Skin of body (tissue), 3 donors: ENCODE measurements at places on chromosomes 5 and 9. TPM values are rescaled to one million over a fixed set of nuclear protein-coding genes. Genes with fewer than 3 reads are reported as not detected.
A peak's percentile ranks its signal among the peaks of the same experiment; 100 is the strongest.

GRCh38 chr9:82201196-82201595, 212.6 kb downstream of the SPATA31D1 start:
- DNase-seq = no peak

The GRIA1 gene
- 2.5 TPM for total RNA-seq

- no peak for DNase-seq
These were observed 1036.4 kb downstream of the NR2F1-AS1 start for GRCh38 chr5:92544596-92544995.

DNA sequence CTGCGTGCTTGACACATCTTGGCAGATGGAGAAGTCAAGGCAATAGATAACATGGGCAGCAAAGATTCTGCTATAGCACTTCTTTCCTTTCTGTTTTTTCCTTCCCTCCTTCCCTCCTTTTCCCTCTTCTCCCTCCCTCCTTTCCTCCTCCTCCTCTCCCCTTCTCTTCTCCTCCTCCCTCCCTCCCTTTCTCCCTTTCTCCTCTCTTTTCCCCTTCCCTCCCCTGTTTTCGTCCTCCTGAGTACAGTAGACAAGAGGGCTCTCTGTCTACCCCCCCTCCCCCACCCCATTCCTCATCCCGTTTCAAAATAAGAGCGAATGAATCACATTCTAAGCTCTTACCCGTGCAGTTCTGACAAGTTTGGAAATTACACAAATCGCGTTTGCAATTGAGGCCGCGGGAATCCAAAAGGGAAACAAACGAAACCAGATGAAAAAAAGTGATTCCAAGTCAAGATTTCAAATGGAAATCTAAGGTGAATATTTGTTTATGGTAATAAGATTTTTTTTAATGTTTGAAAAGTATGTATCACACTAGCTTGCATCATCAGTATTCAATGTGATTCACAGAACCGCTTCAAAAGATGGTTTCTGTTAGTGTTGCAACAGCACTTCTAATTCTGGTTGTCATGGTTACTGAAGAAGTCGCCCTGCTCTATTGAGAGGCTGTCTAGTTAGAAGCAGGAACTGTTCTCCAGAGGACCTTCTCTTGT, 1.3 kb downstream of the NIM1K start:
- peak; percentile 76 for DNase-seq

DNA sequence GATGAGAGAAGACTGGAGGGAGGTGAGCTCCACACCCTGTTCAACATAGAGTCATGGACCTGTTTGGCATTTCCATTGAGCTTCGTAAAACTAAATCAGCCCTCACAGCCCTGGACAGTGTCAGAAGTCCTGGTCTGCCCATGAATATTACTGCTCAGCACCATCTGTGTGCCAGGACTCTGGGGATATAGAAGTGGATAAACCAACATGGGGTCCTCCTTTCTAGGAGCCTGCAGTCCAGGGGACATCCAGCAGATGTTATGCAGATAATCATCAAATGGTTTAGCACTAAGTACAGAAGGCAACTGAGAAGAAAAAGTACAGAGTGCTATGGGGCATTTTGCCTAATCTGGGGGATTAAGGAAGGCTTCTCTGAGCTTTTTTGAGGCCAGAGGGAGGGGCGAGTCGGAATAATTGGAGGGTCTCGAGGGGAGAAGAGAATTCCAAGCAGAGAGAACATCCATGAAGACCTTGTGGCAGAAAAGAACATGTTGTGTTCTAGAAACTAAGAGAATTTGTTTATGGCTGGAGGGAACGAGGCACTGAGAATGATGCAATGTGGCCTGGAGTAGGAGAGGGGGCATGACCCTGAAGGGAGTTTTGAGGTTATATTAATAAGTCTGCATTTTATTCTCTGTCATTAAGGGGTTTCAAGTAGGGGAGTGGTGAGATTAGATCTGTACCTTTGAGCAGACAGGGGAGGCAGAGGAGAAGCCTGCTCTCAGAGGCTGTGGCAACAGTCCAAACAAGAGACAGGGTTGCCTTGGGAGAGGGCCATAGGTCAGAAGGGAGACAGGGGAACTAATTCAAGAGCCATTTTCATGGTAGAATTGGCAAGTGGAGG, 63.5 kb upstream of the SLC2A8 start:
- DNase-seq = no peak

- no peak for DNase-seq
These were observed 18.3 kb downstream of the CMBL start for GRCh38 chr5:10289353-10289752.

DNA sequence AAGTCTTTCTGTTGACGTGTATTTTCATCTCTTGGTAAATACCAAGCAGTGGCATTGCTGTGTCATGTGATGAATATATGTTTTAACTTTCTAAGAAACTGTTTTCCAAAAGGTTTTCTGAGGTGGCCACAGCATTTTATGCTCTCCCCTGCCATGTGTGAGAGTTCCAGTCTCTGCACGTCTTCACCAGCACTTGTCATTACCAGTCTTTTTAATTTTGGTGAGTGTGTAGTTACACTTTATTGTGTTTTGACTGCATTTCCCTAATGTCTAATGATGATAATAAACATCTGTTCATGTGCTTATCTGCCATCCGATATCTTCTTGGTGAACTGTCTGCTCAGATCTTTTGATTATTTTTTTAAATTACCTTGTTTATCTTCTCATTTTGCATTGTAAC, 27.4 kb upstream of the GADD45G start:
- DNase-seq = no peak

DNA sequence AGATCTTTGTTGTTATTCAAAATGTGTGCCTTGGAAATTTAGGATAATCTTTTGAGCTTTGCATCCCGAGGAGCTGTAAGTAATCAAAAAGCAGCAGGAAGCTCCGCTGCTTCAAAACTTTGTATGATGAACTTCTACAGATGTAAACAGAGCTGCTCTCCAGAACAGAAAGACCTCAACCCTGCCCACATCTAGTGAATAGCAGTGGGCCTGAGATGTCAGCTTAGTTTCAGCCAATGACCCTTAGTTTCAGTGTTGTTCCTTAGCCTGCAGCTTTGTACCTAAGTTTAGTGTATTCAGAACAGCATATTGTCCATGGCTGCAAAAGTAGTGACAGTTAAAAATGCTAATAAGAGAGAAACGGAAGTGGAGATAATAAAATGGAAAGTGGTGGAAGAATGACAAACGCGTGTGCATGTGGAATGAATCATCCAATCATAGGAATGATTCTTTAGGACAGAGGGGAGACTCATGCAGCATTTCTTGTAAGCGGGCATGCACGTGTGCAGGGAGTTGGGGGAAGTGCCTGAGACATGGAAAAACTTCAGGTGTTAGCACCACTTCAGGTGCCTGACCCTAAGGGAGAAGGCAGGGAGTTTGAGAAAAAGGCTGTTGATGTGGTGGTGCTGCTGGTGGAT, 24.9 kb downstream of the SNX24 start:
- DNase-seq = peak; percentile 60

GRCh38 chr9:23571414-23572104, 254.5 kb downstream of the ELAVL2 start:
- DNase-seq = no peak

The TAF11L5 gene
- total RNA-seq = not detected

The SH3GL2 gene
- total RNA-seq = 0.20 TPM

The SPINK4 gene
- not detected for total RNA-seq

GRCh38 chr9:131027872-131028179, 18.9 kb downstream of the LAMC3 start:
- no peak for DNase-seq

GRCh38 chr5:170275376-170275994, 22.1 kb downstream of the LCP2 start:
- DNase-seq = no peak

DNA sequence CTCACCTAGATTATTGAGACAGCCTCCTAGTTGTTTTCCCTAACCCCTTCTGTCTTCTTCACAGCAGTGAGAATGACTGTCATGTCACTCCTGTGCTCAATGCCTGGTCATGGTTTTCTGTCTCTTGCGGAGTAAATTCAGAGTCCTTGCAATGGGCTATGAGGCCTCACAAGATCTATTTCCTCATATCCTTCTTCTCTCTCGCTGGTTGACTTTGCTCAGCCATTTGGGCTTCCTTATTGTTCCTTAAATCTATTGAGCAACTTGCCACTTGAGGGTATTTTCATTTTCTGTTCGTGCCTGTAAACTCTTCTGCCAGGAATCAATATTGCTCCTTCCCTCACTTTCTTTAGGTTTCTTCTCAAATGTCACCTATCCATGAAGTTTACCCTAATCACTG, 9.0 kb downstream of the PPP3R2 start:
- no peak for DNase-seq

DNA sequence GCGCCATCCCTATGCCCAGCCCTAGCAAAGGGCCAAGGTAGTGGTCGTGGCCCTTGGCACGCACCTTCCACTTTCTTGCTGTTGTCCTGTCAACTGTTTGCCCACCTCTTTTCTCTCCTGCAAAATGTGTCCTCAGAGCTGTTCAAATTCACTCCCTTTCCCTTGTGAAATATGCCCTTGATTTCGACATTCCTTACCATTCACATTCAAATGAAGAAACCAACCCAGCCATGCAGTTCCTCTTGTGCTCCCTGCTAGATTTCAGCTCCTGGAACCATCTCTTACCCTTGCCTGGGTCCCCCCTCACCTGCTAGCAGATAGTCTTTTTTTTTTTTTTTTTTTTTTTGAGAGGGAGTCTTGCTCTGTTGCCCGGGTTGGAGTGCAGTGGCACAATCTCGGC, 19.6 kb upstream of the HRH2 start:
- DNase-seq = no peak

GRCh38 chr9:107208121-107208520, 75.0 kb upstream of the RAD23B start:
- DNase-seq = no peak

- no peak for DNase-seq
These were observed at the start of gene SIT1 for GRCh38 chr9:35650341-35651158. Gene SIT1 (minus strand): TSS chr9:35650931. CDS start chr9:35650853, 78 bp downstream.

The TLX3 gene
- not detected for total RNA-seq

- no peak for DNase-seq
These were observed 16.3 kb upstream of the MROH2B start for GRCh38 chr5:41087461-41087860.

GRCh38 chr5:124054564-124054963, 542.6 kb downstream of the CSNK1G3 start:
- DNase-seq = no peak

GRCh38 chr9:134319306-134320125, 6.7 kb upstream of the RXRA start:
- DNase-seq = no peak

The PCYOX1L gene
- 6.5 TPM for total RNA-seq

The LRRC19 gene
- total RNA-seq = not detected

DNA sequence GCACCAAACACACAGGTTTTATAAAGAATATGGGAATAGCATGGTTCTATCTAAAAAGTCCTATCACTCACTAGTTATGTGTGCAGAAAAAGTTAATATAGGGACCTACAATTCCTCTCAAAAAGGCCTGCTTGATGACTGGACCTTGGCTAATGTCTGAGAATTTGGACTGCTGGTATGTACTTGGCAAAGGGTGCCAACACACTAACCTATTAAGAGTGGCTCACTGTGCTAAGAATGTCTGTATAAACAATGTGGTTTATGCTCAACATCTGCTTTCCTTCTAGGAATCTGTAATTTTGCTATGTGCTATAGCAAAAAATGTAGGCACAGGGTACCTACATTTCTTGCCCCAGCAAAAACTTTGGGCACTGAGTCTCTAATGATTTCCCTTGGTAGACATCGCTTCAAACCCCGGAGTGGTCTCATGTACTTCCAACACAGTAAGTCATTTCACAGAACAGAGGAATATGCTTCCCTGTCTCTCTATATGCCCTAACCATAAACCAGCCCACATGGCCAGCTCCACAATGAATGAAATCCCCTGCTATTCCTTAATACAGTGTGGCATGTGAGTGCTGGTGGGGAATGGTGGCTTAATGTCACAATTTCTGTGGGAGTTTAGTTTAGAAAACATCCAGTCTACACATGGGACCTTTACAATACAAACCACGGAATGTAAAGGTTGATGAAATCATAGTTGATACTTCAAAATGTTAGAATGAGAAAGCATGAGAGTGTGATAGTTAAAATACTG, 101.7 kb downstream of the UBAP2 start:
- no peak for DNase-seq

DNA sequence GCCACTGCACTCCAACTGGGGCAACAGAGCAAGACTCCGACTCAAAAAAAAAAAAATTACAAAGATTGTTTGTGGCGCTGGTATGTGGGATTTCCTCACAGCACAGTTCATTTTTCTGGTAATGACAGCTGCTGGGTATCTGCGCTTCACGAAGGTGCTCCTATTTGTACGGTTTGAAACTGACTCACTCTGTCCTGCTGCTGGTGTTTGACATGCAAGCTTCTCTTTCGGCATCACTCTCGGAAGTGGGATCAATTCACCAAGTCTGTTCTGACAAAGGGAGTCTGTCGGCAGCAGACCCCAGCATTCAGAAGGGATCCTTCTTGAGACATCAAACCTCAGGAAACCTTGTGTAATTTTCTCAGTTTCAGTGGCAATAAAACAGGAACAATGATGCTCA, 26.3 kb downstream of the MAML1 start:
- no peak for DNase-seq

The CTXN3 gene
- total RNA-seq = not detected

- peak; percentile 41 for DNase-seq
These were observed 294.3 kb downstream of the FBXL7 start for GRCh38 chr5:15794052-15794985.

GRCh38 chr9:95009459-95009858, 283.0 kb downstream of the AOPEP start:
- DNase-seq = no peak

GRCh38 chr9:694403-695154, 146.9 kb upstream of the DMRT1 start:
- DNase-seq = peak; percentile 65

DNA sequence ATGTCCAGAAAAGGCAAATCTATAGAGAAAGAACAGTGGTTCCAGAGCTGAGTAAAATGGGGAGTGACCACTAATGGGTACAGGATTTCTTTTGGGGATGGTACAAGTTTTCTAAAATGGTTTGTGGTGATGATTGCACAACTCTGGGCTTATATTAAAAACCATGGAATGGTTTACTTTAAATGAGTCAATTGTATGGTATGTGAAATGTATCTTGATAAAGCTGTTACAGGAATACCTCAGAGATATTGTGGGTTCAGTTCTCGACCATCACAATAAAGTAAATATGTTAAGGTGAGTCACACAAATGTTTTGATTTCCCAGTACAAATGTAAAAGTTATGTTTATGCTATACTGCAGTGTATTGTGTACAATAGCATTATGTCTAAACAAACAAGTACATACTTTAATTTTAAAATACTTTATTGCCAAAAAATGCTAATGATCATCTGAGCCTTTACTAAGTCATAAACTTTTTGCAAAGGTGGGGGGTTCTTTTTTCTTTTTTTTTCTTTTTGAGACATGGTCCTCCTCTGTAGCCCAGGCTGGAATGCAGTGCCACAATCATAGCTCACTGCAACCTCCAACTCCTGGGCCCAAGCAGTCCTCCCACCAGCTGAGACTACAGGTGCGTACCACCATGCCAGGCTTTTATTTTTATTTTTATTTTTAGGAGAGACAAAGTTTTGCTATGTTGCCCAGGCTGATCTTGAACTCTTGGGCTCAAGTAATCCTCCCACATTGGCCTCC, 65.9 kb downstream of the SHOC1 start:
- no peak for DNase-seq

The PRDM9 gene
- not detected for total RNA-seq

DNA sequence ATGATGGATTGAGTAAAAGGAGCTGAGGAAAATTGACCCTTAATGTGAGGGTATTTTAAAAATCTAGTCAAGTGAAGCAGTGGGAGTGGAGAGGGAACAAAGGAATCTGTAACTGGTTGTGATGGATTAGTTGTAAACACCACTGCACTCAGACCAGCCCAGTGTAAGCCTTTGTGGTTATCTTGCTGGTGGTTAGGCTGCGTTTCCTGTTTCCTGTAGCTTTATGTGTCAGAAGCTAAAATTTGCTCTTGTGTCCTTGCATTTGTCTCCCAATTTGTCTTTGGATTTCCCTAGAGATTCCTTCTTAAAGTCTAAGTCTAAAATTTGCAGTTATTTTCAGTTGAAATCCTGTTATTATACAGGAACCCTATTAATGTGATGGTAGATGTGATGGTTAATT, 6.3 kb downstream of the IFNA21 start:
- no peak for DNase-seq
